Stimulated activated CD4-positive, alpha-beta T cell treated with anti-CD3 and anti-CD28 coated beads, Interleukin-12 subunit alpha, Interleukin-12 subunit beta, amount 100 ng/mL, for 48 hours (primary cell): ENCODE measurements at places on chromosomes 4 and X.

- DNase-seq: no peak
Measured at GRCh38 chr4:81625422-81626417, 154.0 kb upstream of the RASGEF1B start.

DNA sequence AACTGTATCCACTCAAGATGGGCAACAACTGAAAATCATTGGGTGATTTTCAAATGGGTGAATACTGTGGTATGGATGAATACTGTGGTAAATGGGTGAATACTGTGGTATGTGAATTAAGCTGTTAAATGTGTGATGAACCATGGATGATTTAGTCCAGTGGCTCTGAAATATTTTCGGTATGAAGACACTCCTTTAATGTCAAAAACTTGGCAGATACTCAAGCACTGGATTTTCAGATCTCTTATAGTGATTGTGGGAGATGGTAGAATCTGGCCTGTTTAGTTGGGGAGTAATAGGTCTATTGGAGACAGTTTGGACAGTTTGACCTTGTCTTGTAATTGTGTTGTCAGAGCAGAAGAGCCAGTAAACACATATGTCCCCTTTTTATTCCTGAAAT lies 45.7 kb downstream of the SSX7 start:
- no peak for DNase-seq

DNA sequence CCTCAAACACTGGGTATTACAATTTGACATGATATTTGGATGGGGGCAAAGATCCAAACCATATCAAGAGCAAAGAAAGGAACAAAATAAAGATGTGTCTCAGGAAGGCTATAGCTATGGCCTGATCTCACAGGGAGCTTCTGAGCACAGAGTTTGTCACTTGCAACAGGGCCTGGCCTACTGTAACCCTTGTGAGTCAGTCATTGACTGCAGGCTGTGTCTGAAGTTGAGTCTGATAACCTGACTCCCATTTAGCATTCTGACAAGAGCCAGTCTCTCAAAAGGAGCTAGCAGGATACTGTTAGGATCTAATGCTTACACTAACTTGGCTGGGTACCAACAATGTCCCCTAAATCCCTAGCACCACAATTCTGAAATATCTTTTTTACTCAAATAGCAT lies 612.5 kb upstream of the TECRL start:
- no peak for DNase-seq

- no peak for DNase-seq
Measured at GRCh38 chr4:84786478-84786877, 180.0 kb downstream of the WDFY3 start.

DNA sequence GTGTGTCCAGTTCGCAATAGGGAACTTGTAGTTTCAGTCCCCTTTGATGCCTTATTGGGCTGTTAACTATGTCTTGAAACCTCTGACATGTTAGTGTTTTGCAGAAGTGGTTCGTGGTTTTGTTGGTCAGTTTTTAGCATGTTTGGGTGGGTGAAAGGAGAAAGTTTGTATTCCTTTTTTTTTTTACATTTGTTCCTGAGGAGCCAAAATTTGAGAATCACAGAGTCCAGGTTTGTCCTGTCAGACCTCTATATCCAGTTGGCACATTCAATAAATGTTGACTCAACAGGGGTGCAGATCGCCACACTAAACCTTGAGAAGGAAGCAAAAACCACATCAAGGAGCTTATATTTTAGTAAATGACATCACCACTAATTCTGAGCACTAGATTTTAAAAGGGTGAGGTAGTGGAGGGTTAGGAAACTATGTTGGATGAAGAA lies 26.2 kb downstream of the DLG3 start:
- no peak for DNase-seq

- no peak for DNase-seq
Measured at GRCh38 chrX:140360284-140360683, 144.6 kb downstream of the SOX3 start.

GRCh38 chr4:53840643-53841042 lies 223.8 kb downstream of the CHIC2 start:
- DNase-seq: no peak

- no peak for DNase-seq
Measured at GRCh38 chr4:111475001-111475400, 670.3 kb upstream of the FAM241A start.

- peak; percentile 8 for DNase-seq
Measured at GRCh38 chr4:37827030-37827685, 672 bp downstream of the PGM2 start.

GRCh38 chrX:45009371-45010000 lies 136.5 kb downstream of the KDM6A start:
- no peak for DNase-seq

DNA sequence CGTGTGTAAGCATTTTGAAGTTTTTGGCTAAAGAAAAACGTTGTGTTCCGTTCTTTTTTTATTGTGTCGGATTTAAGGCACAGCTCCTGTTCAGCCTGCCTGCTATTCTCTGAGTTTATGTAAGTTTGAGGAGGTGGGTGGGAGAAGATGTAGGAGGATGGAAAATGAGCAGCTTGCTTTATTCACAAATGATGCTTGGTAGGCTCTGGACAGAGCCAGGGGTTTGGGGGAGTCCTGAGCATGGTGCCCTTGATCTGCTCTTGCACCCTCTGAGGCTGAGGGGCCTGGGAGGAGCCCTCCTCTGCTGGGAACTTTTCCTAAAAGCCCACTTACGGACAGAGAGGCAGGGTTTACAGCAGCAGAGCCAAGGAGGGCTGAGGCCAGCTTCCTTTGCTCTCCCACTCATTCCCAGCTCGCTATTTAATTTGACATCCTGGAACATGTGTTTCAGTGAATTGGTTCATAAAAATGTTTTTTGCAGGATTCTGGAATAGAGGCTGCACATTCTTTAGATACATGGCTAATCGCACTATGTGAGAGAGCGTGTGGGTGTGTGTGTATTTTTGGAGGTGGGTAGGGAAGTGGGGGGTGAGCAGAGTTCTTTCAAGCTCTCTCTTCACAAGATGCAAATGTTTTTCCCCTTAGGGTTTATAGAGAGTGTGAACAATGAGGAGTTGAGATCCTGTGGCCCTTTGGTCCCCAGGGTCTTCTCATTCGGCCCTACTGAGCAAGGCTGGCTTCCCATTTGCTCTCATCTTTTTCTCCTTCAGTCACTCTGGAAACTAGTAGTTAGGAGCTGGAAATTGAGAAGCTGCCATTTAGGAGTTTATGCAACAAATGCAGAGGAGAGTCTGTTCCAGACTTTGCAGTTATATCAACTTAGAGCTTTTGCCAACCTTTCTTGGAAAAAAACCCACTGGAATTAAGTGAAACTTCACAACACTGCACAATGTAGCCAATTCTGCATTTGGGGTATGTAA lies 32.1 kb downstream of the TMEM131L start:
- no peak for DNase-seq

- no peak for DNase-seq
Measured at GRCh38 chr4:2186133-2186864, 55.6 kb downstream of the HAUS3 start.

- no peak for DNase-seq
Measured at GRCh38 chr4:170110285-170110672, 20.5 kb upstream of the AADAT start.

DNA sequence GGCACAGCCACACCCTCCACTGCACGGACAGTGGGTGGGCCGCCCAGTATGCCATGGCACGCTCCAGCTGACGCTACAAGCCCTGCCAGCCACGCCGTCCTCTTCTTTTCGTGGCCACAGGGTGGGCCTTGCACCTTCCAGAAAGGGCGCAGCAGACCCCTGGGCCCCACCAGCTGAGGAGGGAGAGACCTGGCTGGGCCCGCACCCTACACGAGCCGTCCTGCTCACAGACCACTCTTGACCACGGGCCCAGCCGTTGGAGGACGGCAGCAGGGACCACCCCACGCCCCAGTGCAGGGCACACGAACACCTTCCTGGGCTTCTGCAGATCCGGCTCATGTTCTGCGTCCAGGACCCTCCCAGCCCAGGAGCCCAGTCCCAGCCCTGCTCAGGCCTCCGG lies 27.1 kb downstream of the FAM53A start:
- DNase-seq: no peak

DNA sequence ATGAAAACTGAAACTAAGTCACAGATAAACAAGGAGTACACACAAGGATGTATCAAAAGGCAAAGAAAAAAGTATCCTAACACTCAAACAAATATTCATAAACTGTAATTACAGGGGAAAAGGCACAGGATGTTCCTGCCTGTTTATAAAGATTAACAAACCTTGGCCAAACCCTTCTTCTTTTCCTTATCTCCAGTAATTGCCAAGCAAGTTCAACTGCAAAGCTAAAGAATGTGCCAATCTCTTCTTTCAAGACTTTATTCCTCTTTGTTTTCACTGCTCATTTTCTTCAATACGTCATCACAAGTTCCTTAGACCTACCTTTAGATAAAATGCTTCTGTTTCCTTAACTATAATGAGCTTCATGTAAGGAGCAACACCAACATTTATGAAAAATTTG lies 171.2 kb downstream of the AMELX start:
- DNase-seq: no peak

GRCh38 chrX:39491548-39492297 lies 606.0 kb downstream of the BCOR start:
- DNase-seq: peak; percentile 35

DNA sequence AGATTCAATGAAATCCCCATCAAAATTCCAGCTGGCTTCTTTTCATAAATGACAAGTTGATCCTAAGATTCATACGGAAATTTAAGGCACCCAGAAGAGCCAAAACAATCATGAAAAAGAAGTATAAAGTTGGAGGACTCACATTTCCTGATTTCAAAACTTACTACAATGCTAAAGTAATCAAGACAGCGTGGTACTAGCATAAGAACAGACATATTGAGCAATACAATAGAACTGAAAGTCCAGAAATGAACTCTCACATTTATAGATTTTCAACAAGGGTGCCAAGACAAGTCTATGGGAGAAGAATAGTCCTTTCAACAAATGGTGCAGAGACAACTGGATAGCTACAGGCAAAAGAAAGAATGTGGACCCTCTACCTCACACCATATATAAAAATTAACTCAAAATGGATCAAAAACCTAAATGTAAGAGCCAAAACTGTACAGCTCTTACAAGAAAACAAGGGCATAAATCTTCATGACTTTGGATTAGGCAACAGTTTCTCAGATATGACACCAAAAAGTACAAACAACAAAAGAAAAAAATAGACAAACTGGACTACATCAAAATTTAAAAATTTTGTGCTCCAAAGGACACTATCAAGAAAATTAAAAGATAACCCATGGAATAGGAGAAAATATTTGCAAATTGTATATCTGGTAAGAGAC lies 28.5 kb downstream of the SASH3 start:
- no peak for DNase-seq

- DNase-seq: no peak
Measured at GRCh38 chr4:122823476-122823875, 3.2 kb upstream of the FGF2 start.

DNA sequence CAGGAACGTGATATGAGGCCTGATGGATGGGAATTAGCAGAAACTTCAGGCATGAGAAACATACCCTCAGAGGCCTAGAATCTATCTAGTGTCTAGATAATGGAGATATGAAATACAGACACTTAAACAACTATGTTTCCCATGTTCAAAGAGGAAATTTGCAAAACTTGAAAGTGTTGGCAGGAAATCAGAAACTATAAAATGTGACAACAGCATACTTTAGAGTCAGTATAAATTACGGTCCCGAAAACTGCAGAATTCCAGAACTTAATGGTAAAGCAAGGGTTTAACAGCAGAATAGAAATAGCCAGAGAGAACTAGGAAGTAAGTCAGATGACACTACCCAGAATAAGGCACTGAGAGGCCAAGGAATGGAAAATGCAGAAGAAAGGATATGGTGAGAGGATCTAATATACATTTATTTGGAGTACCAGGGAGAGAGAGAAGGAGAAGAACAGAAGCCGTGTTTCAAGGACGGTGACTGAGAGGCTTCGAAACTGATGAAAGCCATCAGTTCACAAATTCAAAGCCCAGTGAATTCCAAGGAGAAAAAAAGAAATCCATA lies 7.4 kb downstream of the HTT-AS start:
- DNase-seq: no peak

- DNase-seq: no peak
Measured at GRCh38 chr4:126267689-126268088, 952.9 kb downstream of the FAT4 start.

GRCh38 chr4:89509708-89510281 lies 202.2 kb upstream of the GPRIN3 start:
- peak; percentile 5 for DNase-seq

DNA sequence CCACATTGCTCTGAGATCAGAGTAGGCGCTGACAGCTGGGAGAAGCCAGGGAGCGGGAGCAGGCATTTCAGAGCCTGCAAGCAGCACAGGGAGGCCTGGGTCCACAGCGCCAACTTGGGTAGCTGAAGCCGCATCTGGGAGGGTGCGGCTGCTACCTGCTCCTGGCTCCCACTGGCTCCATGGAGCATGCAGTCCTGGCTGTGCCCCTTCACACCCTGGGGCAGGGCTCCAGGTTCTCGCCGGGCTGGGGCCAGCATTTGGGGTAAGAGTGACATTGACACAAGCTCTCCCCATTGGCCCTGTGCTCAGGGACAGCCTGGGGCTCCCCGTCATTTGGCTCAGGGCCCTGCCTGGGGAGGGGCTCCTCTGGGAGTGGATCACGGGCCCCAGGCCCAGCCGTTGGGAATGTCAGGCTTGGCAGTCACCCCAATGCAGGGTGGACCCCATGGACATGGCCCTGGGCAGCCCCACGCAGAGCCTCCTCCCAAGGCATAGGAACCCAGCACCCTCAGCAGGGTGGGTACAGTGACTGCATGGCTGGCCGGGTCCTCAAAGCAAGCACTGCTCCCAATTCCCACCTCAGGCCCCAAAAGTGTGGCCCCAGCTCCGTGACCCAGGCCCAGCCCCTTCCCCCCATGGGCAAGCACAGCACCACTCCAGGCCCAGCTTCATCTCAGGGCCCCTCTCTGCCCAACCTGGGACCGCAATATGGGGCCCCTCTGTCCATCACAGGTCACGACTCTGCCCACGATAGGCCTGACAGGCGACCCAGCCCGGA lies 82.4 kb downstream of the PRDM5 start:
- no peak for DNase-seq

GRCh38 chr4:78936989-78937388 lies 2.2 kb downstream of the PAQR3 start:
- no peak for DNase-seq

- DNase-seq: no peak
Measured at GRCh38 chr4:128357286-128357685, 69.7 kb upstream of the PGRMC2 start.

- DNase-seq: no peak
Measured at GRCh38 chr4:73751166-73751565, 10.8 kb downstream of the CXCL8 start.

DNA sequence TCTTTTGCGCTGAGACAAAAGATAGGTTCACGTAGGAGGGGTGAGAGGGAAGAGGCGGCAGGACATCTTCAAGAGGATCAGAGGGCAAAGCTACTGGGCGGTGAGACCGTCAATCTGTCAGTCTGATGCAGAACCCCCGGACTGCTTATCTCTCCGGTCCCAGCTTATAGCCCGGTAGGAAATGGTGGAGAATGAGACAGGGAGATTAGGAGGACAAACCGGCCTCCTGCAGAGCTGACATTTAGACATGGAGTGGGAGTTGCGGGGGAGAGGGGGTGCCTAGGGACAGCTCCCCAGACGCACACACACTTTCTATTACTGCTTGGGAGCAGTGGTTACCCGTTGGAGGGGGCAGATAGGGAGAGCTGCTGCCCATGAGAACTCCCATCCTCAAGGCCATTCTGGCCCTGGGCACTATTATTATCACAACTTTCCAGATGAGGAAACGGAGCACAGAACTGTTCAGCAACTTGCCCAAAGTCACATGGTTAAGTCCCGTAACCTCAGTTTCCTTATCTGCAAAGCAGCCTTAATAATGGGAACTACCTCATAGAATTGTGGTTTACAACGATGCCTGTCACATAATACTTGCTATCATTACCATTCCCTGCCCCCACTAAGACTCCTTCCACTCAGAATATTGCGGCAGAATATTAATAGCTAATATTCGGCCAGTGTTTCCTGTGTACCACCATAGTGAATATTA lies 1.1 kb upstream of the HDAC6 start:
- no peak for DNase-seq
